ENCODE measurements at places on chromosomes 5 and 9.

GRCh38 chr9:4734150-4734549 lies 6.9 kb downstream of the AK3 start:
- DNase-seq, result no peak

DNA sequence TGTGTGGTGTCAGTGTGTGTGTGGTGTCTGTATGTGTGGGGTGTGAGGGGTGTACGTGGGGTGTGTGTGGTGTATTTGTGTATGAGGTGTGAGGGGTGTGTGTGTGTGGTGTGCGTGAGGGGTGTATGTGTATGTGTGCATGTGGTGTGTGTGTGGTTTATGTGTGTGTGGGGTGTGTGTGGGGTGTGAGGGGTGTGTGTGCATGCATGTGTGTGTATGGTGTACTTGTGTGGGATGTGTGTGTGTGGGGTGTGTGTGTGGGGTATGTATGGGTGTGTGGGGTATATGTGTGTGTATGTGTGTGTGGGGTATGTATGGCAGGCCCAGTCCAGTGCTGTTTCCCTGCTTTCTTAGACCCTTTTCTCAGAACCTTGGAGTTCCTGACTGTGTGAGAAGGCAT lies 83.3 kb downstream of the PTTG1 start:
- no peak for DNase-seq

- no peak for DNase-seq
Measured at GRCh38 chr9:89274838-89275237, 36.2 kb upstream of the CKS2 start.

DNA sequence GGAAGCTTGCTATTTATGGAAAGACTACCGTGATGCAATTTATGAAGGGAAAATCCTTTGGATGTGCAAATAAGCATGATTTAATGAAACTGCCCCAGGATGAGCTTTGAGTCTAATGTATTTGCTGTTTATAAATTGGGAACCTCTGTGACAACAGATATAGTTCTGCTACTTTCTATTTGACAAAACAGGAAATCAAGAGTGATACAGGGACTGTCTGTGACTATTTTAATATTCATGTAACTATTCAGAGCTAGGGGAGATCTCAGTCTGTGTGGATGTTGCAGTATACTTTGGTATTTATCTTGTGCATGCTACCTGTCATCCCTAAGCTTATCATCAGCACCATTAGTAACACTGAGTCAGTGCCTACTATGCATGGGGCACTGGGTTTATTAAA lies 132.1 kb downstream of the PDZD2 start:
- no peak for DNase-seq

DNA sequence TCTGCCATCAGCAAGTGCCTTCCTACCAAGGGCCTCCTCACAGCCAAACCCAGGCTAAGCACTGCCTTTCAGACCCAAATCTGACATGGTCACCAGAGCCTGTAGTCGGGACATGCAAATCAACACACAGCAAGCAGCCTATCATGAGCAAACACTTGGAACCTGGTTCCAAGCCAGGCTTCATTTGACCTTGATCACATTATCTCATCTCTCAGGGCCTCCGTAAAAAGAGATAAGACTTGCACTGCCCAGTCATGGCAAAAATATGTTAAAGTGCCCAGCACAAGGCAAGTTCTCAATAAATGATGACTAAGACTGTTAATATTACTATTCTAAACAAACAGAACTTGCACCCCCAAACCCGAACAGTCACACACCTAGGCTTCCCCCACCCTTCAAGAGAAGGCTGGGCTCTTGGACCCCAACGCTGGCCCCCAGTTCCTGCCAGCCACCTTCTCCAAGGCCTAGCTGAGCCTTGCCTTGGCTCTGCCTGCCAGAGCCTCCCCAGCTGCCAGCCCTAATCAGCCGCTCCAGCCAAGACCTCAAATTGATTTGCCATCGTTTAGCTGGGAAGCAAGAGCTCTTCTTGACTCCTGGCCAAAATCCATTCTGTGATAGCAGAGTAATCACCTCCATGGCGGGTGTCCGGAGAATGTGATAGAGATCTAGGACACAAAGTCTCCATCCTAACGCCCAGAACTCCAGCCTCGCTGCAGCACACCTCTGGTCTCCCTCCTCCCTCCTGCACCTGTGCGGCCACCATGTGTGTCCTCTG lies 18.7 kb downstream of the CPLX2 start:
- no peak for DNase-seq

DNA sequence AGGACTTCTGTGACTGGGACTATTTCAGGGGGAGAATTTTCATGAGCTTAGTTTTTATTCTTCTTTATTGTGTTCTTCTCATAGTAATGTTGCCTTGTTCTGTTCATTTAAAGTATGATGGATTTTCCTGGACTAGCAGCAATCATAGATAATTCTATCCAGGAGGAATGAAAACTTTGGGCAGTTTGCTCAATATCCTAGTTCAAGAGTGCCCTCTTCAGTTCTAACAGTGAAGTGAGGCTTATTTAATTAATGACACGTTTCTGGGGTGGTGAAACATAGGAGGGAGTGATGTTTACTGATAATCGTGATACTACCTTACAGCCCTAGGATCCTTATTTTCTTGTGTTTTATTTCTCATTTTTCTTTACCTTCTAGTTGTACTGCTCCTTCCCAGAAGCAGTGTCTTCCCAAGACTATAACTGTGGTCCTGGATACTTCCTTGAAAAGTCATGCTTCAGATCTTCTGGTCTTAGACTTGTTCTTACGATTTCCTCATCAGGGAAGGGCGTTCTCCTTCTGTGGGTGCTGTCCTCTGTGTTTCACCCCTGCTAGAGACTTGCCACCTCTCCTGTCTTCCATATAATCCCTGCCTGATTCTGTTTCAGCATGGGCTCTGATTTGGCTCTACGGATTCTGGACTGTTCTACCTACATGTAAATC lies 57.4 kb downstream of the CFAP95 start:
- DNase-seq, result no peak

DNA sequence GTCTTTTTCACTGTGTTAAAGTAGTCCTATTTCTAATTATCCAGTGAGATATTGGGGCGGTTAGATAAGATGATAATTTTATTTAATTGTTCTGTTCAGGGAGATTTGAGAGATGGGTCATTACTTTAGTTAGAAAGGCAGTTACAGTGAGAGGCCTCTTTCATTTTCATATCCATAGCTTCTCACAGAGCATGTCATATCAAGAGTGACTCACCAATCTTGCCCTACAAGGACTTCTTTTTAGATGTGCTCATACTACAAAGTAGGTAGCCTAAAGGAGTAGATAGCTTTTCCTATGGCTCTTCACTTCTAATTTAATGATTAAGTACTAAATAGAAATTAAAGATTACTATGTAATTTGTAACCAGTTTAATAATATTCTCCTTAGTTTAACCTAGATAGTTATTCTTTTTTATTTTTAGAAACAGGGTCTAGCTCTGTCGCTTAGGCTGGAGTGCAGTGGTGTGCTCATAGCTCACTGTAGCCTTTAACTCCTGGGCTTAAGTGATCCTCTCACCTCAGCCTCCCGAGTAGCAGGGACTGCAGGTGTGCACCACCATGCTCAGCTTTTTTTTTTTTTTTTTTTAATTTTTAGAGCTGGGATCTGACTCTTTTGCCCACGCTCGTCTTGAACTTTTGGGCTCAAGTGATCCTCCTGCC lies 71.0 kb downstream of the FER start:
- DNase-seq, result no peak

Measured in stimulated activated CD4-positive, alpha-beta T cell treated with anti-CD3 and anti-CD28 coated beads, Interleukin-12 subunit alpha, Interleukin-12 subunit beta, amount 100 ng/mL, for 4 hours (primary cell).